ENCODE measurements at places on chromosomes 4 and X.

DNA sequence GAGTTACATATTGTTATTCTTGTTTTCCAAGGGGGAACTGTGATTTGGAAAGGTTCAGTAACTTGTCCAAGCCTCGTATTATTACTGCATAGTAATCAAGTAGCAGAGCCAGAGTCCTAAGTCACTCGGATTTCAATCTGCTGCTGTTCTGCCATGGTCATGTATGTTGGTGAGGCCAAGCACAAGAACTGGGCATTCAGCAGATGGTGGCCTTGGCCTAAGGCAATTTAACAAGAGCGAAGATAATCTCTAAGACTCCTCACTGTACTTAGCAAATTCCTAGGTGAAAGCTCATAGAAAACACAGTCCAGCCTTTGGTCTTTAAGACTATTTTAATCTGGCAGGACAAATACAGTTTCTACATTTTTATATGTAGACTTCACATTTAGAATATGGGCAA lies 64.8 kb downstream of the NDST3 start:
- no peak for DNase-seq

DNA sequence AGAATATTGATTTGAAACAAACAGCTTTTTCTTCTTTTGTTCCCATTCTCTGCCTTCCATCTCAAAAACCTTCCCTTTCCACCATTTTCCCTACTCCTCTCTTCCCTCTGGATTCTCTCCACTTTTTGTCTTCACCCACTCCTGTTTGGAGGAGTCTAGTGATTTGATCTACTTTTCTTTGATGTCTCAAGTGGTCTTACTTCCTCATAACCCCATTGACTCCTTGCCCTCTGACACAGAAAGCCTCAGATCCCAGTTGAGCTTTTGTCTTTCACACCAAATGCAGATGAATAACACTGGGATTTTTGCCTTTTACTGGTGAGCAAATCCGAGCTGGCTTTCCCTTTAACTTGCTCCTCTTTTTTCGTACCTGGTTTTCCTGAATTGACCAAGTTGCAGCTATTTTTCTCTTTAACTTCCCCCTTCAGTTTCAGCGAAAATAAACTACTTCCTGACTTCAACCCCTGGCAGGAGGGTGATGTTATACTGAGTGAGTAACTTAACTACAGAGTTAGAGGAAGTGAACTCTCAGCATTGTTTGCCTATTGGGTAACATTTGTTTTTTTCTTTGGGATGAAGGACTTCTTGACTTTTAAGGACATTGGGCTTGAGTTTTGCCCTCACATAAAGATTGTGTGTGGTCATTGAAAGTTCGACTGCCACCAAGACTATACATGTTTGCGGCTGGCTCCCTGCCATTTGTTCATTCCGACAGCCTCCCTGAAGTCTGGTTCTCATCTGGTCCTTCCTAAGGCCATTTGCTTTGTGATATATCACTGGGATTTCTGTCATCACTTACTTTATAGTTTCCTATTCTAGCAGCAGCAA lies 392.8 kb upstream of the NR3C2 start:
- no peak for DNase-seq

DNA sequence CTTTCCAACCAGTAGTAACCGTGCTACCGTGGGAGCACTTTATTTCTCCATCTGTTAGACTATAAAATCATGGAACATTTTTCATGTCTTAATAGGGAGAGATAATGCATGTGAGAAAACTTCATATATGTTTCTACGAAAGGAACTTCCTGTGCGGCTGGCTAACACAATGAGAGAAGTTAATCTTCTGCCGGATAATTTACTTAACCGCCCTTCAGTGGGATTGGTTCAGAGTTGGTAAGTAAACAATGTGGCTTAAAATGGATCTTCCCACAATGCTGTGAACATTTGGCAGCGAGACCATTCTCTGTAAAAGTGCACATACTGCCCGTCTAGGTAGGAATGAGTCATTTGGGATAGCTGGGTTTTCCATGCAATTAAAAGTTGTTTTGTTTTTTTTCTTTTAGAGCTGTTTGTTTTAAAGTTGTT lies 29.6 kb downstream of the PDK3 start:
- DNase-seq = no peak

- DNase-seq = no peak
Observed at GRCh38 chr4:139767168-139767567, 101.5 kb downstream of the MGST2 start.

DNA sequence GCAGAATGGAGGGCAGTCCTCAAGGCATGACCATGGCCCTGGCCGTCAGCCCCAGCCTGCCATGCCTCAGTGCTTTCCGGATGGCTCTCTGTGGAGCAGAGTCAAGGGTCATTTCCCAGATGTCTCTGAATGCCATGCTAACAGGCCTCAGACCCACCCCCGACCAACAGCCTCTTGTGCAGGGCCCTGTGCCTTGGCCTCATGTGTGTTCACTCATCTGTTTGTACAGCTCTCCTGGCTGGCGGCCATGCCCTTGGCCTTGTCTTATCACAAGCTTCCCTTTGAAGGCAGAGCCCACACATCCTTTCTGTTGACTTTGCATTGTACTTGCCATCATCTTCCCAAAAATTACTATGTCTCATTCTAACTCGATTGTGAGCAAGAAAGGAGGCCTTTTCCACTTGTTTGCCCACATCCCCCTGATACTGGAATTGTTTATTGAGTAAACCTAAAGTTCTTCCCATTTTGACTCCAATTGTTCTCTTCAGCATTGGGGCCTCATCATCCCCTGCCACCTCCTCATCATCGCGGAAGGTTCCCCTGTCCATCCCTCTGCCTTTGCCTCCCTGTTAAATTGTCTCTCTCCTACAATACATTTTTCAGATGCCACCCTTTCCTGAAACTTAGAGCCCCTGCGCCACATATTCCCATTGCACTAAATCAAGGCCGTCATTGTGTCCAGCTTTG lies 6.3 kb downstream of the CA5B start:
- peak; percentile 28 for DNase-seq

Data from hematopoietic multipotent progenitor cell treated with erythropoietin and hydrocortisone succinate and interleukin-3 and kit ligand, for 15 days (in vitro differentiated cells).